ENCODE measurements at places on chromosomes 3 and 15.

DNA sequence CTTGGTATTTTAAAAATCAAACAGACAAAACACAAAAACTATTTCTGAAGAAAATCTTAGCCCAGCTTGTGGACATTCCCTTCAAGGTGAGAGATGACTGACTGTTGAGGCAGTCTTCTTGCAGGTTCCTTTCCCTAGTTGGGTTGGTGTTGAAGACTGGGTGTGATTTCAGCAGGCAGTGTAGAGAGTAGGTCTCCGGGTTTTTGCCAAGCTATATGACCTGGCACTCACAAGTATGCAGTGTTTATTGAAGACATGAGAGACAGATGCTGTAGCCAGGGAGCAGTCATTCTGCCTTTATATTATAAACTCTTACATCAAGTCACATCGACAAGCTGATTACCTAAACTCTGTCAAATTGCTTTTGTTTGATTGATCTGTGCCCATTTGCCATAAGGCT, 17.5 kb downstream of the SENP8 start:
- no peak for DNase-seq

DNA sequence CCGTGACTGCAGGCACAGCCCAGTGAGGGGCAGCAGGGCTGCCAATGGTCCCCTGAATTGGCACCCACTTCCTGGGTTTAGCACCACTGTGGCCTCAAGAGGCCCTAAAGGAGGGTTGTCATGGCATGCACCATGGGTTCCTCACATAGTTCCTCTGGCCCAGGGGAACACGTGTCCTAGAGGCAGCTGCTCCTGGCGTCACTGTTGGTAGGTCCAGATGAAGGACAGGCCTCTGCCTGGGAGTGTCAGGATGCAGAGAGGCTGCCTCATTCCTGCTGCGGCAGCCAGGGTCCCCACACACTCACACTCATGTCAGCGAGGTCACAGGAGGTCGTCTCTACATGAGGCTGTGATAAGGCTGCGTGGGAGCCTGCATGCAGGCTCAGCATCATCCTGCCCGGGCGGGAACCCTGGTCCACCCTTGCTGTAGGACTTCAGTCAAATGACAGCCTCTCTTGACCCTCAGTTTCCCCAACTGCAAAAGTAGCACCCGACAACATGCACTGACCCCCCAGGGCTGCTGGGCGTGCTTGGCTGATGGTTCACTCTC, 26.1 kb upstream of the SFMBT1 start:
- DNase-seq, result no peak

GRCh38 chr3:172516318-172517214, 6.7 kb downstream of the TNFSF10 start:
- DNase-seq, result peak; percentile 74

GRCh38 chr15:64897345-64897985, 14.2 kb upstream of the ANKDD1A start:
- no peak for DNase-seq

- no peak for DNase-seq
Observed at GRCh38 chr3:15273227-15273626, 59.2 kb downstream of the SH3BP5 start.

- no peak for DNase-seq
Observed at GRCh38 chr3:117567382-117567781, 857.8 kb downstream of the TUSC7 start.

GRCh38 chr3:64179860-64180259, 45.4 kb downstream of the PRICKLE2 start:
- DNase-seq, result no peak

DNA sequence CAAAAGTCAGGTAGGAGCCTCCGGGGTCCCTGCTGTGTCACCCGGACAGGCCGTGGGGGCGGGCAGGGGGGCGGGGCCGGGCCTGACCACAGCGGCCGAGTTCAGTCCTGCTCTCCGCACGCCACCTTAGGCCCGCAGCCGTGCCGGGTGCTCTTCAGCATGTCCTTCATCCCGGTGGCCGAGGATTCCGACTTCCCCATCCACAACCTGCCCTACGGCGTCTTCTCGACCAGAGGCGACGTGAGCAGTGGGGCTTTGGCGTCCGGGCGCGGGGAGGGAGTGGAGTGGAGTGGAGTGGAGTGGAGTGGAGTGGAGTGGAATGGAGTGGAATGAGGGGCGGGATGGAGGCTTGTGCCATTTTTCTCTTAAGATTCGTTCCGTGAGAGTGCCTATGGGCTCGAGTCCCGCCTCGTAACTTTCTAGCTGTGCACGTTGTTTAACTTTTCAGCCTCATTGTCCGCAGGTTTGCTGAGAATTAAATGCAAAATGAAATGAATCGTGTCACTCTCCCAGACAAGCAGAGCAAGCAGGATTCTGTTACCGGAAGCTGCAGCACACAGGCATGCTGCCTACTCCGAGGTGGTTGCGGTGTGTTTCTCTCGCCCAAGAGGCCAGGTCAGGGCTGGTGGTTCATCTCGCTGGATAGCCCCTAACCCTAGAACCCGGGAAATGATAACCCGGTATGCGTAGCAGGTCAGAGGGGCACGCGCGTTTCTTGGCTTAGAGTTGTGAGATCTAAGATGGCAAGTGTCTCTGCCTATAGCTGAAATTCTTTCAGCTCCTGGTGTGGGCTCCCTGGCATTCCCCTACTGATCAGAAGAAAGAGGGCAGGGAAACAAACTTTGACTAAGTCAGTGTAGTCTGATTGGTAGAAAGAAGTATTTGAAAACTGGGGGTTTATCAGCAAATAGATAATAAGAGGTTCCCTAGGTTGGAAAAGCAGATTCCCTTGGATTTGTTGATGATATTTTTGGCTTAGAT, at the start of gene FAH:
Gene FAH, plus strand, starts transcription at position 104 of the 981 bp plus-strand sequence. Its CDS starts 56 bp downstream, at position 160.
- DNase-seq, result peak; percentile 62

- DNase-seq, result no peak
Observed at GRCh38 chr15:45048794-45049631, 26.0 kb downstream of the SORD start.

Data from activated CD4-positive, alpha-beta T cell treated with anti-CD3 and anti-CD28 coated beads, Interleukin-2, Interleukin-4, amounts not matched to agents 100 ng/mL and 50 ng/mL, durations not matched to agents 16 hours and 8 hours (primary cell).